ENCODE measurements at places on chromosomes 6 and 20.

GRCh38 chr20:25487306-25487705, 79.8 kb downstream of the GINS1 start:
- DNase-seq: no peak

GRCh38 chr6:167526465-167527368, 201.8 kb downstream of the TTLL2 start:
- no peak for DNase-seq

DNA sequence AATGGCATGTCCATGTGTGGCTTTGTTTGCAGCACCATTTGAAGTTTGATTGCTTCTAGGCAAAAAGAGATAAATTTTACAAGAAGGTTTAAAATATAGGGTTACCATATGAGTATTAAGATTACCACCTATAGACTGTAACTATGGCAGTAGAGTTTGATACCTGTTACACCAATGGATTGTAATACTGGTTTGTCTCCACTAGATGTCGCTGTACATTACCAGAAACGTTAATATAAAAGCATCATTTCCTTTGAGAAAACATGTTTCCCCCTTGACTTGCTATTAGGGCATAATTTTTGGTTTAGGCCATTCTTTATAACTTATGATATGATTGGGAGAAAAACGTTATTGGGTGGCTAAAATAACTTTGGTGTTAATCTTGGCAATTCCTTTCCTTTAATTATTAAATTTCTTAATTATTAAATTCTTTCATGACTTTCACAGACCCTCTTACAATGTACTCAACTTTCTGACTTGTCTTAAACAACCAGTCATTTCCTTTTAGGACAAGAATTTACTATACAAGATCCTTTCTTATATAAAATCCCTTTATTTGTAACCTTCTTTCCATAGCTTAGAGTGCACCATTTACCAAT, 42.8 kb downstream of the HLA-DPB1 start:
- DNase-seq: peak; percentile 36

DNA sequence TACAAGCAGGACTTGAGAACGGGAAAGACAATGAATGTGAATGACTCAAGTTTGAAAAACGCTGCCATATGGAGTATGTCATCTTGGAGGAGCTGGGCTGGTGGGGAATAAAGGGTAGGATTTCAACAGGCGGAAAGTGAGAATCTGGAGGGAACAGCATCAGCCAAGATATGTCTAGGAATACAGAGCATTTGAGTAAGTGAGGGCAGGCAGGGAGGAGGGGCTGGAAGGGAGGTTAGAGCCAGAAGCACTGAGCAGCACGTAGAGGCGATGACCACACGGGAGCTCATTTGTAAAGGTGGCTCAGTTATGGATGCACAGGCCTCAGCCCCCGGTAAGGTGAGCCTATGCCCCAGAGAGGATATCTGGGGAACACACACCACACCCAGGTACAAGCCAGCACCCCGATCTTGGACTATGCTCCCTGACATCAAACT, 115.1 kb downstream of the ZMYND8 start:
- DNase-seq: no peak

GRCh38 chr6:54291146-54291545, 17.1 kb upstream of the TINAG start:
- DNase-seq: no peak

DNA sequence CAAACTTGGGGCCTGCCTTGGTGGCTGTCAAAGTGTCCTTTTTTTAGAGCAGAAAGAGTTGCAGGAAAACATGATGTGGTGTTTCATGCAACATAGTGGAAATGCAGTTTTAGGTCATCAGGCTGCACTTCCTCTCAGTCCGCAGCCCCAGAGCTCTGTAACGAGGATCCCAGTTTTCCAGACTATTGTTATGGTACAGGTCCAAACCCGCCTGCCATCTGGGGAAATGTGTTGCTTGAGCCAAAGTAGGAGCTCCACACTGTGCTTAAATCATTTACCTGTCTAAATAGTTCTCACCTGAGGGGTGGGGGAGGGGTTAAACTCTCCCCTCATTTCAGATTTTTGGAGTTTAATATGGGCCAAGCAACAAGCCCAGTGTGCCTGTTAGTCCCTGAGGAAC, 59.8 kb downstream of the GOPC start:
- DNase-seq: no peak

- DNase-seq: no peak
Measured at GRCh38 chr6:2876210-2877056, 26.7 kb downstream of the SERPINB9 start.
